ENCODE measurements at places on chromosomes 3 and 15. TPM values are rescaled to one million over a fixed set of nuclear protein-coding genes. Genes with fewer than 3 reads are reported as not detected.

The NRROS gene
- not detected for polyA plus RNA-seq

The IGDCC3 gene
- polyA plus RNA-seq, result not detected

The ATP6V1A gene
- 97.7 TPM for polyA plus RNA-seq

The SIDT1 gene
- 4.6 TPM for polyA plus RNA-seq

The ATXN7 gene
- polyA plus RNA-seq, result 2.9 TPM

The APBA2 gene
- 0.50 TPM for polyA plus RNA-seq

The POU1F1 gene
- polyA plus RNA-seq, result 0.54 TPM

The C3orf22 gene
- not detected for polyA plus RNA-seq

The GOLGA8G gene
- not detected for polyA plus RNA-seq

The REC114 gene
- not detected for polyA plus RNA-seq

The A4GNT gene
- not detected for polyA plus RNA-seq

The ST3GAL6 gene
- 46.5 TPM for polyA plus RNA-seq

The COL6A6 gene
- polyA plus RNA-seq, result 0.27 TPM

The CLDN11 gene
- polyA plus RNA-seq, result 0.55 TPM

The NEK11 gene
- 20.7 TPM for polyA plus RNA-seq

The DNAH1 gene
- 0.15 TPM for polyA plus RNA-seq

The MAN2C1 gene
- 20.5 TPM for polyA plus RNA-seq

The ZPLD1 gene
- not detected for polyA plus RNA-seq

The ATP13A5 gene
- not detected for polyA plus RNA-seq

The CD96 gene
- polyA plus RNA-seq, result not detected

The GATA2 gene
- not detected for polyA plus RNA-seq

The GRAMD2A gene
- polyA plus RNA-seq, result 0.29 TPM

The PAK2 gene
- polyA plus RNA-seq, result 9.3 TPM

The CYP1A2 gene
- not detected for polyA plus RNA-seq

The SAMMSON gene
- not detected for polyA plus RNA-seq

The C2CD4A gene
- polyA plus RNA-seq, result not detected

The LRRC31 gene
- 1.9 TPM for polyA plus RNA-seq

The SLC28A2 gene
- polyA plus RNA-seq, result not detected

The ARGFX gene
- not detected for polyA plus RNA-seq

Data from Purkinje cell (primary cell).